ENCODE measurements at places on chromosomes 3 and 15. TPM values are rescaled to one million over a fixed set of nuclear protein-coding genes. Genes with fewer than 3 reads are reported as not detected.
A peak's percentile ranks its signal among the peaks of the same experiment; 100 is the strongest.

- peak; percentile 85 for DNase-seq
These were observed 710 bp downstream of the TJP1 start for GRCh38 chr15:29821416-29822099.

- no peak for DNase-seq
These were observed 81.9 kb downstream of the FAM43A start for GRCh38 chr3:194767446-194768207.

GRCh38 chr3:22117091-22117490 lies 366.1 kb upstream of the ZNF385D start:
- DNase-seq = no peak

- peak; percentile 15 for DNase-seq
These were observed 73.0 kb downstream of the KLF13 start for GRCh38 chr15:31399544-31400171.

GRCh38 chr3:139732729-139733128 lies 55.0 kb upstream of the NMNAT3 start:
- no peak for DNase-seq

DNA sequence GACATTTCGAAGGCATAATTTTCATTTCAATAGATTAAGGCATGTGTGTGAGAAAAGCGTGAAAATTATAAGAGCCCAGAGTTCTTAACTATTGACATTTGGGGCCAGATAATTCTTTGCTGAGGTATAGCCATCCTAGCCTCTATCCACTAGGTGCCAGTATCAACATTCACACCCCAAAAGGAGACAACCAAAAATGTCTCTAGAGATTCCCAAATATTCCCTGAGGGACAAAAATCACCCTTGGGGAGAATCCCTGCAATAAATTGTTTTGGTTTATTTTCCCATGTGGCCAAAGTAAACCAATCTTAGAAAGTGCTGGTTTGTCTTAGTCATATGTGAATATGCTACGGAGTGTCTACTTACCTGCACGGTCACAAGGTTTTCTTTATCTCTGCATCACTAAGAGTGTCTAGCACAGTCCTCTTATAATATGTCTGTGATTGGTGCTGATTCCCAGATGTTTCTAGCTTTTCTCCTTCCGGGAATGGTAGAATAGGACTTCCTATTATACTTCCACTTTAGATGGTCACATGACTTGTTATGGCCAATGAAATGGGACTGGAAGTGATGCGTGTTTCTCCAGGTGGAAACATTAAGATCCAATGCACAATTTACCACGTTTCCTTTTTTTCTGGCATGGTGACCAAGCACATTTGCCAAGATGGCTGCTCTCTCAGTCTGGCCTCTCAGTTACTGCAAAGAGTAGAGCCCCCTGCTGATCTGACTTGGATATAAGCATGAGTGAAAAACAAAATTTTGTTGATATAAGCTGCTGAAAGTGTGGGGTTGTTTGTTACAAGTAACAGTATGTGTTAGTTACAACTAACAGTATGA lies 8.0 kb upstream of the KBTBD8 start:
- no peak for DNase-seq

Gene TCAIM
- 21.5 TPM for total RNA-seq

Gene SLCO2A1
- under 0.01 TPM for total RNA-seq

Gene SLC9C1
- not detected for total RNA-seq

DNA sequence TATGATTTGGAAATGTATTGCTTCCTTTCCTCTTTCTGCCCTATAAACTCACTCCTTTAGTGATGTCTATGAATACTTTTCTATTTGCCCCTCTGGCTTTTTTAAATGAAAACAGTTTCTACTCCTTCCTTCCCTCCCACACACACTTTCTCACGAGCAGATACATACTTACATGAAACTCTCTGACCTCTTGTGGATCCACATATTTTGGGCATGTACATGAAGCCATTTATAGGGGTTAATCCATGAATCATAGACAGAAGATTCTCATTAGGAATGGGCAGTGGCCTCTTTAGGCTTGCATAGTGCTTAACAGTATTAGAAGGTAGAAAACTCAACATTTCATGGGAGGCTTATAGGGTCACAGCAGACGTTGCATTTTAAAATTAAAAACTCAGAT lies 24.8 kb downstream of the ANAPC13 start:
- peak; percentile 98 for DNase-seq

Gene MKRN3
- total RNA-seq = under 0.01 TPM

Gene C2CD4A
- not detected for total RNA-seq

Gene ADAMTS7
- 0.83 TPM for total RNA-seq

GRCh38 chr3:34725774-34726173 lies 913.6 kb upstream of the ARPP21 start:
- no peak for DNase-seq

Gene CSPG5
- under 0.01 TPM for total RNA-seq

- DNase-seq = no peak
These were observed 120.0 kb upstream of the ST8SIA2 start for GRCh38 chr15:92273723-92274122.

DNA sequence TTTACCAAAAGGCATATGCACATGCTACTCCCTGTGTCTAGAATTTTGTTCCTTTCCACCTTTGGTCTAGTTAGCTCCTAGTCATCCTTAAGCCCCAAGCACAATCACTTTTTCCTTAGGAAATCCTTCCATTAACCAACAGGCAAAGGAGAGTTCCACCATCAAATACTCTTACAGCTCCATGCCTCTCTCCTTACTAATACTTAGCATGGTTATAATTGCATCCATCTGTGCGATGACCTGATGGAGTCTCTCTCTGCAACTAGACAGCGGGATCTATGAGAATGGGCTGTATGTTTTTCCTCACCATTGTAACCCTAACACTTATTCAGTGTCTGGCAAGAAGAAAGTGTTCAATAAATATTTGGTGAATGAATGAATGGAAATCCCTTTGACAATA lies 69.3 kb upstream of the SMAD3 start:
- peak; percentile 25 for DNase-seq

DNA sequence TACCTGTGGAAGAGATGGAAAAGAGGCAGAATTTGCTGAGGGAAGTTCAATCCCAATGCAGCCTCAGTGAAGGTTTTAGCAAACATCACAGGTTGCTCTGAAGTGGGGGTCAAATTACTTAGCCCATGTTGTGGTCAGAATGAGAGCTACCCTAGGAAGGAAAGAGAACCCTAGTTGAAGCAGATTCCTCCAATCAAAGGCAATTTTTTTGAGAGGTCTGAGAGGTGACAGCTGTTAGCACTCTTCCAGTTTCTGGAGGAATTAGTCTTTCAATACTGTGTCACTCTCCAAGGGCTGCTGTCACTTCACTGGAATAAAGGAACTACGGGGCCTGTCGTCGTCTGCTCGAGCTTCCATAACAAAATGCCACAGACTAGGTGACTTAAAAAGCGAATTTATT lies 584.2 kb upstream of the DPPA4 start:
- no peak for DNase-seq

Gene TMCO5A
- not detected for total RNA-seq

DNA sequence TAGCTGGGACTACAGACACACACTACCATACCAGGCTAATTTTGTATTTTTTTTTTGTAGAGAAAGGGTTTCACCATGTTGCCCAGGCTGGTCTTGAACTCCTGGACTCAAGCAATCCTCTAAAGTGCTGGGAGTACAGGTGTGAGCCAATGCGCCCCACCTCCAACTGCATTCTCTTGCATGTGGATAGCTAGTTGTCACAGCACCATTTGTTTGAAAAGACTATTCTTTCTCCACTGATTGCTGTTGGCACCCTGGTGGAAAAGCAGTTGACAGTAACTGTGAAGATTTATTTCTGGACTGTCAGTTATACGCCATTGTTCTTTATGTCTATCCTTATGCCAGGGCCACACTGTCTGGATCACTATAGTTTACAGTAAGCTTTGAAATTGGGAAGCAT lies 303.9 kb downstream of the ADAMTS17 start:
- DNase-seq = no peak

DNA sequence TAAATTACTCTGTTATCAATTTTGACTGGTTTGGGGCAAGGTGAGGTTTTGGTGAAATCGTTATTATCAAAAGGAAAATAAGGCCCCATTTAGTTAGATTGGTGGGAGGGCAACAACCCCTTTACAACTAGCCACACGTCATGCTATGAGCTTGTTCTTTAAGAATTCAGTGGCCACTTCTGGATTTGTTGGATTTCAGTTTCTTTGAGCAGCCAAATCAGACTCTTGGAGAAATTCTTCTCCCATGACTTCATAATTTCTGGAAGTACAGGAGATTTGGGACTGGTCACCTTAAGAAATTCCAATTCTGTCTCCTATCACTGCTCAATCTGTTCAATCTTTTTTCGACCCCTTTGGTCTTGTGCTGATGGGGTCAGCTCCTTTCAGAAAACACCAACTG lies 14.8 kb upstream of the WNT5A start:
- peak; percentile 55 for DNase-seq

- no peak for DNase-seq
These were observed 37.8 kb upstream of the GOLGA6B start for GRCh38 chr15:72616491-72617210.

DNA sequence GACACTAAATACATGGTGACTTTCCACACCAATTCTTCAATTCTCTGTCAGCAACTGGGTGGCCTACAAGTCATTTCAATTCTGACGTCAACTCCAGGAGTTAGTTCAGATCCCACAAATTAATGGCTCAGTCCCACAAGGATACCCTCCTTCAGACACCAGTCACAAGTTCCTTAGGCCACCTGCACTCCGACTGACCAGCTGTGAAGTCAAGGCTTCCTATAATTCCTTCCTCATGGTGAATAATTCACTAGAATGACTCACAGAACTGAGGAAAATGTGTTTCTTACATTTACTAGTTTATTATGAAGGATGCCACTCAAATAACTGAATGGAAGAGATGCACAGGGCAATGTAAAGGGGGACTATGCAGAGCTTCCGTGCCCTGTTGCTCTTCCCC lies 6.3 kb upstream of the PIAS1 start:
- DNase-seq = no peak

- no peak for DNase-seq
These were observed 521.6 kb downstream of the EPHA3 start for GRCh38 chr3:89628856-89629670.

DNA sequence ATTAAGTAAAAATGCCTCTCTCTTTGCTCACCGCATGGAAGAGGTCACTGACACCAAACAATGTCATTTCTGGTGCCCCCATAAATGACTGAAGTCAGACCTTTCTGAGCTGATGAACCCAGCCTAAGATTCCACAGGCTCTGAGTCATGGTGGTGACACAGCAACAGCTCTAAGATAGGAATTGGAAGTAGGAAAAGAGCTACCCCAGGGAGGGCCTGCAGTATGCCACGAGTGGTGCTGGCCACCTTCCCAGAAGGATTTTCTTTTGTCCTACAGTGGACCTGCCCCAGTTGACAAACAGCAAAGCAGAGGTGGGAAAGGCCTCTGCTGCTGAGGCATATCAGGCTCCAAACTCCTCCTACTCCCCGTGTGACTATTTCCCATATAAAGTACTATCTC lies 208.1 kb downstream of the MINAR1 start:
- peak; percentile 84 for DNase-seq

DNA sequence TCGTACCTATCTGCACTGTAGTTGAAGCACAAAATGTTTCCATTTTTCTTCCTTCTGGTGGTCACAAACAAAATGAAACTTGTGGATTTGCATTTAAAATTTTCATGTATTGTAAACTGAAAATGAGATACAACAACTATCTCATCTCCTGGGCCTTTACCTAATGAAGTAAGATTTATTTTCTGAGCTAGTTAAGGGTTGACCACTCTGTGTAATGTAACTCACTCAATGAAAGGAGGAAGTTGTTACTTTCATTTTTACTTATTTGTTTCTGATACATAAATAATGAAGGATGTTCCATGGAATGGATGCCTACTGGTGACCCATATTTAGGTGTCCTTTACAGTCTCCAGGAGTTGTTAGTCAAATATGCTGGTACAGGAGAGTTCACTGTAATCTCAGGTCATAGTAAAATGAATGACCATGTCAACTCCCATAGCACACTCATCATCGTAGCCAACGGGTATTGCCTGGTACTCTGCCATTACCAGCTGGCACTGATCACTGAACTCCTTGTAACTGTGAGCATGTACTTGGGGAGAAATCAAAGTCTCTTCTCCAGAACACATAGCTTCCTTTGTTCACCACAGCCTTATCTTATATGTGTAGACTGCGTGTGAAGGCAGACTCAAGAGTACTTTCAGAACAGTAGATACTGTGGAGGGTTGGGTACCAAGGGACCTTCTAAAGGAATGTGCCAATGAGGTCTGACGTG lies 474.2 kb upstream of the ROBO2 start:
- no peak for DNase-seq

DNA sequence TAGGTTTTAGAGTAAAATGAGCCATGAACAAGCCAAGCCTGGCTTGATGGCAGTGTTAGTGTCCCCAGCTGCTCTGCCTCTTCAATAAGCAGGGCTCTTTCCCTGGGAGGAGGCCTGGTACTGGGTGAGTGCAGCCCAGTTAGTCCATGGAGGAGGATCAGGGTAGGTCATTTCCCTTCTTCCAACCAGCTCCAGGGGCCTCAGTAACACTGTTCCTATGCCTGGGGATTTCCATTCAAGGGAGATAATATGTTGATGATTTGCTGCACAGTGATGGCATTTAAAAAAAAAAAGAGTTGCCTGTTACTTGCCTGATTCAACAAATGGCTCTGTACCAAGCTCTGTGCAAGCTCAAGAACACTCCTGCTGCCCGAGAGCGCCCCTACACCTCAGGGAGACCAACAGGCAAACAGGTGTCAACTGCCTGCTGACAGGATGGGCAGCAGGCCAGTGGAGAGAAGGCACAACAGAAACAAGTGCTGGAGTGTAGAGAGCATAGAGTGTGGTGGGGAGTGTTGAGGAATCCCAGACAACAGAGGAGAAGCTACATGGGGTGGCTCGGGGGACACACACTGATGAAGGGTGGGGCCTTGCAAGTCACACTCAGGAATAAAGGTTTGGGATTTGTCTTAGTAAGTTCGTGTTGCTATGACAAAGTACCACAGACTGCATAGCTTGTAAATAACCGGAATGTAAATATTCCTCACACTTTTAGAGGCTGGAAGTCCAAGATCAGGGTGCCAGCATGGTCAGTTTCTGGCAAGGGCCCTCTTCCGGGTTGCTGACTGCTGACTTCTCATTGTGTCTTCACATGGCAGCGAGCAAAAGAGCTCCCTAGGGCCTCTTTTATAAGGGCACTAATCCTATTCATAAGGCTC lies 78.6 kb upstream of the PXYLP1 start:
- no peak for DNase-seq

DNA sequence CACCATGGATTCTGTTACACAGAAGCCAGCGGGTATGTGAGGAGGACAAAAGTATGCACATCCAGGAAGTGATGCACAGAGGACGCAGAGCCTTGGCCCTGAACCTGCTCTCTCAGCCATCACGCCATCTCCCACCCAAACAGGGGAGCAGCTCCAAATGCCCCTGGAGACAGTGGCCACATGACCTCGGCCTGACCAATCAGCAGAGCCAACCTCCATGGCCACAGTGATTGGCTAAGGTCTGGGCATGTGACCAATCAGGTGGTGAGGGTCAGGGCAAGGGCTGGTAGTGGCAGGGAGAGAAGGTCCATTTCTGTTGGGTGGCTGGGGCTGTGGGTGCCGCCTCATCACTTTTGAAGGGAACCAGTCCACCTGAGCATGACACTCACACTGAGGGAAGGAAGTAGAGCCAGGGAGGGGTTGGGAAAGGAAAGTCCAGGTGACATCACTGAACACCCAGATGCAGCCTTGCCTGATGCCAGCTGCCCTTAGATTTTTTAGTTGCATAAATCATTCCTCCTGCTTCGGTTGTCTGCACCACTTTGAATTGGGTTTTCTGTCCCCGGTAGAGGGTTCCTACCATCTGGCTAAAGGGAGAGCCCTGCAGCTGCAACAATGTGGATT lies 70.3 kb upstream of the IQSEC1 start:
- DNase-seq = no peak

- no peak for DNase-seq
These were observed 1445.1 kb upstream of the CADM2 start for GRCh38 chr3:83513677-83514076.

Gene EBLN2
- total RNA-seq = 6.4 TPM

- DNase-seq = no peak
These were observed 2.5 kb downstream of the NT5DC2 start for GRCh38 chr3:52530918-52531826.
